G401 (cell line): ENCODE measurements at places on chromosomes 5 and 9. TPM values are rescaled to one million over a fixed set of nuclear protein-coding genes. Genes with fewer than 3 reads are reported as not detected.
A peak's percentile ranks its signal among the peaks of the same experiment; 100 is the strongest.

- DNase-seq = peak; percentile 11
These were observed 19.1 kb upstream of the JADE2 start for GRCh38 chr5:134506054-134507039.

DNA sequence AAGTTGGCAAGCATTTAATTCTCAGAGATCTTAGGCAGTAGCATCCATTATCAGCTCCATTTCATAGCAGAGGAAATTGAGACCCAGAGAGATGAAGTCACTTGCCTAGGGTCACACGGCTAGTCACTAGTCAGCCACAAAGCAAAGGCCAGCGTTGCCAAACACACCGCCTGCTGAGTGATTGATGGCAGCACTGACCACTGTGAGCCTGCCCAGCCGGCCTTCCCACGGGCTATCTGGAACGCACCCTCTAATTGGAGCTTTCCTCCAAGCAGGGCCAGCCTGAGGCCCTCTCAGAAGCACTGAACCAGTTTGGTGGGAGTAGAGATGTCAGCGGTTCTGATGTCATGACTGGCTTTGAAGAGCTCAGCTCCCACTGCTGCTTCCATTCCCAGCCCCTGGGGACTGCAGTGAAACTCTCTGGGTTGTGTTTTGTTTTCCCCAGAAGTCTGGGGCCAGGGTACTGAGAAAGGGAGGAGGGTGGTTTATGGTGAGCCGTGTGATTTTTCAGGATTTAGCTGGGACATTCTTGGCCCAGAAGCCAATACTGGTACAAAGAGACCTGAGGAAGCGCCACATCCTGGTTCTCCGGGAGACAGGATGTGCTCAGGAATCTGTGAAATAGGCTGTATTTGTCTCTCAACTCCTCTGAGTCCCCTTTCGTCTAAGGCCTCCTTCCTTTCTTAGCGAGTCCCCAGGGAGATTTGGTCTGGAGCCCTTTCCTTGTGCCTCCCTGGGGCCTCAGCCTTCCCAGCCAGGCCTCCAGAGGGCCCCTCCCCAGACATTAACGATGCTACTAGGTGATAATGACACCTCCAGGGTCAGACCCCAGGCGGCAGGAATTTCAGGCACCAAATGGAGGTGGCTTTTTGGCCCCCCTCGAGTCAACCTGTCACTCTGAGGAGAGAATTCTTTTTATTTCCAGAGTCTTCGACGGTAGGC lies 44.5 kb downstream of the SPRY4 start:
- peak; percentile 23 for DNase-seq

BARHL1 gene
- not detected in 2 replicates for total RNA-seq

FREM1 gene
- 0.07 and 0.37 TPM in 2 replicates for total RNA-seq
